ENCODE measurements at places on chromosomes 13 and 19. TPM values are rescaled to one million over a fixed set of nuclear protein-coding genes. Genes with fewer than 3 reads are reported as not detected.

The KIRREL2 gene
- total RNA-seq, result not detected

- peak within 1 kb of the TSS; percentile 77 for H3K27ac ChIP-seq
- H3K27me3 ChIP-seq, result no peaks in the 10 kb centered on the region
- no peaks in the 10 kb centered on the region for H3K36me3 ChIP-seq
- H3K4me1 ChIP-seq, result peaks cover 24% of the 10 kb centered on the region
Measured at GRCh38 chr13:50909605-50910484, at the start of gene RNASEH2B. RNASEH2B (plus strand) TSS chr13:50909791; CDS start chr13:50910077, 286 bp downstream.

The TEX101 gene
- total RNA-seq, result not detected

- H3K36me3 ChIP-seq, result no peaks in the 10 kb centered on the region
- no peaks in the 10 kb centered on the region for H3K27me3 ChIP-seq
- no peak overlapping the region for H3K27ac ChIP-seq
- DNase-seq, result peak; percentile 60
Measured at GRCh38 chr13:36282821-36283432, 14.7 kb downstream of the CCDC169 start.

The ASPDH gene
- not detected for total RNA-seq

- H3K27me3 ChIP-seq, result peaks cover 3% of the 10 kb centered on the region
- no peaks in the 10 kb centered on the region for H3K36me3 ChIP-seq
- H3K4me3 ChIP-seq, result no peak overlapping the region
- H3K4me1 ChIP-seq, result no peaks in the 10 kb centered on the region
Measured at GRCh38 chr13:29501674-29502073, 93.8 kb downstream of the SLC7A1 start.

GRCh38 chr13:46893798-46894560 is 2.9 kb downstream of the HTR2A start:
- peak overlapping the region; percentile 83 for H3K4me3 ChIP-seq
- peaks cover 20% of the 10 kb centered on the region for H3K4me1 ChIP-seq
- DNase-seq, result peak; percentile 56
- no peak overlapping the region for H3K27ac ChIP-seq
- no peaks in the 10 kb centered on the region for H3K36me3 ChIP-seq
- no peaks in the 10 kb centered on the region for H3K27me3 ChIP-seq

The ZBTB32 gene
- not detected for total RNA-seq

DNA sequence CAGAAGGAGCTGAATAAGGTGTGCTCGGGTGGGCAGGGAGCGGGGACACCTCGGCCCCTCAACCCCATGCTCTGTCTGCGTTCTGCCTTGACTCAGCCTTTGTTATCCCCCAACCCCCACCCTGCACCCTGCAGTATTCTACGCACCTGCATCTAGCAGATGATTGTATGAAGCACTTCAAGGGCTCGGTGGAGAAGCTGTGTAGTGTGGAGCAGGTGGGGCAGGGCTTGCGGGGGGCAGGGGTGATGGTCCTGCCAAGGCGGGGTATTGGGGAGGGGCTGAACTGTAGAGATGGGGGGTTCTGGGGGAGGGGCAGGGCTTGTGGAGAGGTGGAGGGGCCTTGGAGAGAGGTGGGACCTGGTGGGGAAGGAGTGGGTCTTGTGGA is 6.1 kb downstream of the STXBP2 start:
- H3K36me3 ChIP-seq, result peaks cover 7% of the 10 kb centered on the region
- H3K4me3 ChIP-seq, result no peak overlapping the region
- no peaks in the 10 kb centered on the region for H3K4me1 ChIP-seq
- DNase-seq, result no peak
- H3K27ac ChIP-seq, result no peak overlapping the region
- no peaks in the 10 kb centered on the region for H3K27me3 ChIP-seq

GRCh38 chr13:51684076-51684475 is 99.8 kb downstream of the WDFY2 start:
- H3K4me3 ChIP-seq, result no peak overlapping the region
- H3K27ac ChIP-seq, result no peak overlapping the region
- no peaks in the 10 kb centered on the region for H3K27me3 ChIP-seq
- H3K36me3 ChIP-seq, result 0 out of 2 replicates have a peak, but pooled peaks cover 3% of the 10 kb centered on the region
- no peak for DNase-seq

The ZSCAN4 gene
- not detected for total RNA-seq

GRCh38 chr19:55580628-55581144 is at the start of gene ZNF579:
ZNF579 (minus strand) TSS chr19:55580848; CDS start chr19:55579639, 1,209 bp downstream.
- peaks cover 6% of the 10 kb centered on the region for H3K4me1 ChIP-seq
- peak; percentile 92 for DNase-seq

The PODNL1 gene
- not detected for total RNA-seq

GRCh38 chr19:55442372-55442961 is 633 bp downstream of the SHISA7 start:
- no peak for DNase-seq
- H3K4me3 ChIP-seq, result no peak overlapping the region
- H3K4me1 ChIP-seq, result no peaks in the 10 kb centered on the region
- H3K27me3 ChIP-seq, result peaks cover 55% of the 10 kb centered on the region

The ZNF880 gene
- 3.2 TPM for total RNA-seq

GRCh38 chr13:31213651-31214289 is 14.0 kb downstream of the B3GLCT start:
- H3K27me3 ChIP-seq, result no peaks in the 10 kb centered on the region
- no peak for DNase-seq
- no peak overlapping the region for H3K27ac ChIP-seq
- H3K36me3 ChIP-seq, result no peaks in the 10 kb centered on the region
- H3K4me1 ChIP-seq, result no peaks in the 10 kb centered on the region

The IL17D gene
- 1.1 TPM for total RNA-seq

- peak overlapping the region; percentile 100 for H3K27ac ChIP-seq
- H3K4me1 ChIP-seq, result peaks cover 79% of the 10 kb centered on the region
Measured at GRCh38 chr13:44311011-44311780, 62.4 kb upstream of the SERP2 start.

DNA sequence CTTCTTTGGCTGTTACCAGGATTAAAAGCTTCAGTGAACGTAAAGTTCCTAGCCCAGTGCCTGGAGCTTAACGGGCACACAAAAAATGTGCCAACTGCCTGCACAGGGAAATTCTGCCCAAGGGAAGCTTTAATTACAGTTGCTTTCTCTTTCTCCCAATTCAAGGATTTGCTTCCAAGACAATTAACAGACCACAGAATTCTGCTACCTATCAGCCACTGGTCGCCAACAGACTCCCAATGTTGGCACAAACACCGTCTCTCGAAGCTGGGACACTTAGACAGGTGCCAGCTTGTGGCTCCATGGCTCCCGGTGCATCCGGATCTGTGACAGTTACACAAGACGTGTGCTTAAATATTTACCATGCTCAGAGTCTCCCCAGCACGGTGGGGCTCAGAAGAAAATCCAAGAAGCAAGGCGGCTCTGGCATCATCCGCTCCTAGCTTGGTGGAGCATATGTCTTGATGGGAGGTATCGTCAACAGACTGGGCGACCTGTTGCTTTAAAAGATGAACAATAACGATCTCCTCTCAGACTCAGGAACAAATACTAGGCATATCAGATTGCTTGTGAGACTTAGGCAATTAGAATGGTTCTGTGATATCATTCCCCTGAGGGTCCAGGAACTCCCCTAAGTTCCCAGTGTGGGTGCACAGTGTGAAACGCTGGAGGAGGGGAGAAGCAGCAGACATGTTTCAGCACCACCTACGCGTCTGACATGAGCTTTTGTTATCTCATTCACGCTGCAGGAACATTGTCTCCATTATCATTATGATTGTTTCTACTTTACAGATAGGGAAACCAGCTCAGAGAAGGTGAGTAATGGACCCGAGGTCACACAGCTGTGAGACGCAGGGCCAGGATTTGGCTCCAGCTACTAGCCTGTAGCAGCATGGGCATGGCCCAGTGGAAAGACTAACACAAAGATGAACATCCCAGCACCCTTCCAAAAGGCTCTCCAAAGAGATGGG is 61.6 kb downstream of the ALOX5AP start:
- peak overlapping the region; percentile 69 for H3K27ac ChIP-seq
- H3K4me3 ChIP-seq, result peak overlapping the region; percentile 53
- no peaks in the 10 kb centered on the region for H3K27me3 ChIP-seq
- peak; percentile 3 for DNase-seq
- no peaks in the 10 kb centered on the region for H3K36me3 ChIP-seq
- peaks cover 33% of the 10 kb centered on the region for H3K4me1 ChIP-seq

The ZNF723 gene
- not detected for total RNA-seq

The DMKN gene
- 144 TPM for total RNA-seq

GRCh38 chr19:30017172-30017571 is 75.1 kb downstream of the URI1 start:
- DNase-seq, result no peak
- no peaks in the 10 kb centered on the region for H3K36me3 ChIP-seq
- no peak overlapping the region for H3K27ac ChIP-seq
- H3K4me3 ChIP-seq, result no peak overlapping the region
- no peaks in the 10 kb centered on the region for H3K27me3 ChIP-seq

The LPAR6 gene
- 3.6 TPM for total RNA-seq

DNA sequence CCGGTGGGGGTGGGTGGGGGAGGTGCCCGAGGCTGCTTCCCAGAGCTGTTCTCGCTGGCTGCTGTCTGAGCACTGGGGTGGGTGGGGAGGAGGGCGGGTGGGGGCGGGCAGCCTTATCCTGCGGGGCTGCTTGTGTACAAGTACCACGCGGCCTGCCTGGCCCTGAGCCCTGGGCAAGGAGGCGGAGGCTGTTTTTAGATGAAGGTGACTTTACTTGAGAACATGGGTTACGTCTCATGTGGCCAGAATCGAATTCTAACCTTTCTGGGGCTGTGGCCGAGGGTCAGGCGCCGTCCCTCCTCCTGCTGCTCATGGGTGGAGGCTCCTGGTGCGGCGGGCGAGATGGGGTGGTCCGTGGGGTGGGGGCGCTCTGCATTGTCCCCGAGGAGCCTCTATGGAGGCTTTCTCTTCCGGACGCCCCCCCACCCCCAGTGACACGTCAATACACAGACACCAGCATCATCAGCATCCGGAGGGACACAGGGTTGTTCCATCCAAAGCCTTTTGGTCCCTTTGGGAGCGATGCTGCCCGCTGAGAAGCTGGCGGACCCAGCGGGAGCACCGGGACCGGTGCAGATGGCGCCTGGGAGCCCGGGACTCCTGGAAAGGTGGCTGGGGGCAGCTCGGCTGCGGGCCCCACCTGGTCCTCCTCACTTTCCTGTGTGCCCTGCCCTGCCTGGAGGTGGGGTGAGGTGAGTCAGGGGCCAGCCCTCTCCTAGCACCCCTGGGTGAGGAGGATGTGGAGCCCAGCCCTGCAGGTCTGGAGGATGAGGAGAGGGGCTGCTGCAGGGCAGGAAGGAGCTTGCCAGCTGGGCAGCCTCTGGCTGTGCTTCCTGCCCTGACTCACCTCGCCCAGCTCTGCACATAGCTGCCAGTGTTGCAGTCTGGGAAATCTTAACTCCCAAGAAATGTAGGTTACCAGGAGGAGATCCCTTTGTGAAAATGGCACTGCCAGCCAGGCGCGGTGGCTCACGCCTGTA is 3.4 kb downstream of the BSG start:
- H3K36me3 ChIP-seq, result no peaks in the 10 kb centered on the region
- H3K4me3 ChIP-seq, result peak overlapping the region; percentile 93
- H3K4me1 ChIP-seq, result peaks cover 20% of the 10 kb centered on the region
- H3K27me3 ChIP-seq, result no peaks in the 10 kb centered on the region

The SHISA7 gene
- not detected for total RNA-seq

GRCh38 chr13:113153810-113154748 is 4.4 kb upstream of the PROZ start:
- peak; percentile 50 for DNase-seq
- H3K27ac ChIP-seq, result no peak overlapping the region
- H3K36me3 ChIP-seq, result no peaks in the 10 kb centered on the region
- H3K27me3 ChIP-seq, result no peaks in the 10 kb centered on the region

- peaks cover 10% of the 10 kb centered on the region for H3K4me1 ChIP-seq
- no peak overlapping the region for H3K4me3 ChIP-seq
- no peaks in the 10 kb centered on the region for H3K27me3 ChIP-seq
- no peak overlapping the region for H3K27ac ChIP-seq
Measured at GRCh38 chr19:10318807-10319682, 3.2 kb upstream of the FDX2 start.

DNA sequence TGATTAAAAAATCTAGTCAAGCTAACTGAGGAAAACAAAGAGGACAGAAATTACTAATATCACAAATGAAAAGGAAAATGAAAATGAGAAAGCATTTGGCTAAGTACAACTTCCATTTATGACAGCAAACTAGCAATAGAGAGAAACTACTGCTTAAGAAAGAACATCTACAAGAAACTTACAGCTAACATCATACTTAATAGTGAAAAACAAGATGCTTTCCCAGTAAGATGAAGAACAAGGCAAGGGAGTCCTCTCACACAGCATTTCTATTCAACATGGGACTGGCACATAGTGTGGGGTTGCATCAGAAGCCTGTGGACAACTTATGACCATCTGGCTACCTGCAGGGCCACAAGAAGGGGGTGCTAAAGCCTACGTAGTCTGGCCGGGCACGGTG is 39.3 kb downstream of the ZNF44 start:
- H3K27me3 ChIP-seq, result no peaks in the 10 kb centered on the region
- no peak for DNase-seq
- H3K4me1 ChIP-seq, result no peaks in the 10 kb centered on the region
- H3K36me3 ChIP-seq, result peaks cover under 1% of the 10 kb centered on the region
- no peak overlapping the region for H3K27ac ChIP-seq

DNA sequence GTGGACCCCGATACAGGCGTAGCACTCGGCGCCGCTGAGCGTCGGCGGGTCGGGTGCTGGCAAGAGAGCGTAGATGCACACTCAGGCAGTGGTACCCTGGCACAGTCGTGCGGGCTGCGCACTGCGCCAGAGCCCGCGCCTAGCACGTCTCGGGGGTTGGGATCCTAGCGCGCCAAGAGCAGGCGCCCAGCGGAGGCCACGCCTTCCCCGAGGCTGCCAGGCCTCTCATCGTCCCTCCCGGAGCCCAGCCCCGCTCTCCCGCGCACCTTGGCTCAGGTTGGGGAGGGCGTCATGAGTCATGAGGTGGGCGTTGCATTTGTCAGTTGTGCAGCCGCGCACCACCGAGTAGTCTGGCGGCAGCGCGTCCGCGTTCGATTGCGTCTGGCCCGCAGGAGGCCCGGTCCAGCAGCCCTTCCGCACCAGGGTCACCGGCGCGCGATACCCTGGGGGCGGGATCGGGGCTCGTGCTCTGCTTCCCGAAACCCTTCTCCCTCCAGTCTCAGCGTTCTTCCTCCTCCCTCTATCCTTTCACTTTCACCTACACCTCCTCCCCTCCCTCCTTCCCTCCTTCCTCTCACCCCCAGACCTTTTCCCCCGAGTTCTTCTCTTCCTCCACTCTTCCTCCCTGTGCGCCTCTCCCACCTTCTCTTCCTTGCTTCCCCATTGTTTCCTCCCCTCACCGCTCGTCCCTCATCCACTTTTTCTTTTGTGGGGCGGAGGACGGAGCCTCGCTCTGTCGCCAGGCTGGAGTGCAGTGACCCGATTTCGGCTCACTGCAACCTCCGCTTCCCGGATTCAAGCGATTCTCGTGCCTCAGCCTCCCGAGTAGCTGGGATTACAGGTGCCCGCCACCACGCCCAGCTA is 3.5 kb downstream of the LYPD5 start:
- H3K4me3 ChIP-seq, result peak overlapping the region; percentile 73
- peak; percentile 76 for DNase-seq
- no peaks in the 10 kb centered on the region for H3K36me3 ChIP-seq
- H3K27me3 ChIP-seq, result no peaks in the 10 kb centered on the region
- no peak overlapping the region for H3K27ac ChIP-seq
- H3K4me1 ChIP-seq, result peaks cover 11% of the 10 kb centered on the region

GRCh38 chr13:106522898-106523525 is 12.4 kb downstream of the EFNB2 start:
- H3K4me3 ChIP-seq, result peak overlapping the region; percentile 44
- H3K4me1 ChIP-seq, result peaks cover 43% of the 10 kb centered on the region
- 0 out of 2 replicates have a peak, but pooled peaks cover 5% of the 10 kb centered on the region for H3K36me3 ChIP-seq
- DNase-seq, result peak; percentile 39

Measured in PC-3 (cell line).